Urinary bladder (tissue), 4 donors: ENCODE measurements at places on chromosomes 5 and 9. TPM values are rescaled to one million over a fixed set of nuclear protein-coding genes. Genes with fewer than 3 reads are reported as not detected.

DNA sequence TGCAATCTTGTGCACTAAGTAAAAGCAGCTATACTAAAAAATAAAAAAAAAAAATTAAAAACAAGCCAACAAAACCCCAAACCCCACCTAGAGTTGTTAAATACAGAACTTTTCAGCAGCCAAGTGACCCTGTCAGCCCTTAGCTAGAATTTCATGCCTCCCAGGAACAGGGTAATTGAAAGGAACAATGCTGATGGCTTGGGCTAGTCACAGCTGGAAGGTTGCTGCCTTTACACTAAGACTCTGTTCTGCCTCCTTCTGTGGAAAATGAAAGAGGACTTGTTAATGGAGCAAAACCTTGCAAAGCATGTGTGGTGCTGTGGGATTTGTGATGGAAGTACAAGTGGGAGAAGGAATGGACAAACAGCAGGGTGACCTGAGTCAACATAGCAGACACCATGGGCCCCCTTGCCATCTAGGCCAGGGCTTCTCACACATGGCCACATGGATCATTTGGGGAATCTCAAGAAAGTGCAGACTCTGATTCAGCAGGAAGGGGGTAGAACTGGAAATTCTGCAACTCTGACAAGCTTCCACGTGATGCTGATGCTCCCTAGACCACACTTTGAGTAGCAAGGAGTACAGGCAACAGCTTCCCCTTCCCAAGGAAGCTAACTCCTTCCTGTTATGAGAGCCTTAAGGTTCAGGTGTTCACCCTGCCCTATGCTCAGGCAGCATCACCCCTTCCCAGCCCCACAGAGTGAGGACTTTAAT, 14.9 kb upstream of the TMEM252 start:
- DNase-seq = no peak

DNA sequence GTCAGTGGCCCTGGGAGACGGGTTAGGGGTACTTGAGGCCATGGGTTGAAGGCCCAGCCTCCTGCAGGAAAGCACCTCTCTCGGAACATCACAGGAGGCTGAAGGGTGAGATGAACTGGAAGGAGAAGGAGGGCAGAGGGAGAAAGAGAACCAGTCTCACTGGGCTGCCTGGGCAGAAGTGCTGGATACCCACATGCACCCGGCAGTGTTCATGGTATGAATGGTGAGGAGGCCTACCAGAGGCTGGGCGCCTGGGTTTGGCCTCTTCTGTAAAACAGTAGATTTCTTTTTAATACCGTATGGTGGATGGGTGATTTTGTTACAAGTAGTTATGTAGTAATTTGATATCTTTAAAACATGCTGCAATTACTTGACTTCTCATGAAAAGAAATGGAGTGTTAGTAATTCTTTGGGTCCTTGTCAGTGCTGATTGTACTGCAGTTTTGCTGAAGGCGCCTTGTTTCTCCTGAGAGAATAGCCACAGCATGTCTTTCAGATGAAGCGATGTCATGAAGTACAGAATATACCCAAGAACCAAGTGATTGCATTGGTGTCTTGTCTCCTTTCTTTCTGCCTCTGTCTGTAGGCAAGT, 258.6 kb downstream of the FANCC start:
- DNase-seq = no peak

The HACD4 gene
- 3.8 TPM for polyA plus RNA-seq

- no peak for DNase-seq
These were observed 566.0 kb upstream of the DMAC1 start for GRCh38 chr9:8365466-8366160.

DNA sequence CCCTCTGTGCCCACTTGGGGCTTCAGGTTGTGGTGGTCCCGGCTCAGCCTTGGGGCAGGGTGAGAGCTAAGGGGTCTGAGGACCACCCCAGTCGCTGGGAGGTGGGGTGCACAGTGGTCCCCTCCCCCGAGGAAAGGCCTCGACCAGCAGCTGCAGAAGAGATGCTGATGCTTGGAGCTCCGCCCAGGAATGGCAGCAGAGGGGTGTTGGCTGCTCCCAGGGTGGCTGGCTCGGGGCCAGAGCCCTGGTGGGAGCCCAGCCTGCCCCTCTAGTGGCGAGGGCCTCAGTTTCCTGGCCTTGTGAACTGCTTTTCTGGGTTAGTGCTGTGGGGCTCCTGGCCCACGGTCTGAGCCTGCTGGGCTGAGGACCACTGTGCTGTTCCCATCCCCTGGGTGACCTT, 1.2 kb downstream of the DIPK1B start:
- DNase-seq = no peak

The KCNV2 gene
- not detected for polyA plus RNA-seq

The PCDHGB7 gene
- polyA plus RNA-seq = 11.7 TPM

The S1PR3 gene
- polyA plus RNA-seq = 47.4 TPM

GRCh38 chr5:118553662-118554061, 434.7 kb downstream of the DTWD2 start:
- no peak for DNase-seq

DNA sequence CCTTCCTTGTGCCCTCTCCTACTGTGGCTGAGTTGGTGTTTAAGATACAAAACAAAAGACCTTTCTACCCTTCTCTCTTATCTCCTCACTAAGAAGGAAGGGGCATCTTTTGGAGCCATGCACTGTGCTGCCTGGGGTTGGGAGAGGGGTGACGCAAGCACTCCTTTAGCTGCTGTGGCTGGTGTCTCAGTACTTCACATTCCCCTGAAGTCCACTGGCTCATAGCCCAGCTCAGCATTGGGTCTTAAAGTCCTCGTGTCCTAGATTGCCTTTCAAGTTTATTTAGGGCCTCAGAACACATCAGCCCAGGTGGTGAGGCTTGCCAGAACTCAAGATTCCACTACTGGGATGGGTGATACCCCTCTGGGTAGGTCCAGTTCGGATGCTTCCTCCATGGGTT, 325.9 kb upstream of the CYLC2 start:
- DNase-seq = no peak

DNA sequence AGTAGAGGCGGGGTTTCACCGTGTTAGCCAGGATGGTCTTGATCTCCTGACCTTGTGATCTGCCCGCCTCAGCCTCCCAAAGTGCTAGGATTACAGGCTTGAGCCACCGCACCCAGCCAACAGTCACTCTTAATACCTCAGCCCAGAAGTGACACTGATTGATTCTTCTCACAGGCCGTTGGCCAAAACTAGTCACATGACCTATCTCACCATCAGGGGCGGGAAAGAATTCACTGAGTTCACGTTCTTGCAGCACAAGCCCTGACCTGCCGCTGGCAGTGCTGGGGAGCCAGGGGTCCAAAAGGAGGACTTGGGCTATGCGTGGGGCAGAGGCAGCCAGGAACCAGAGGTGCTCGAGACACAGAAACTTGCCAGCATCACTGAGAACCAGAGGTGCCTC, 55.0 kb upstream of the CPLX2 start:
- DNase-seq = no peak

DNA sequence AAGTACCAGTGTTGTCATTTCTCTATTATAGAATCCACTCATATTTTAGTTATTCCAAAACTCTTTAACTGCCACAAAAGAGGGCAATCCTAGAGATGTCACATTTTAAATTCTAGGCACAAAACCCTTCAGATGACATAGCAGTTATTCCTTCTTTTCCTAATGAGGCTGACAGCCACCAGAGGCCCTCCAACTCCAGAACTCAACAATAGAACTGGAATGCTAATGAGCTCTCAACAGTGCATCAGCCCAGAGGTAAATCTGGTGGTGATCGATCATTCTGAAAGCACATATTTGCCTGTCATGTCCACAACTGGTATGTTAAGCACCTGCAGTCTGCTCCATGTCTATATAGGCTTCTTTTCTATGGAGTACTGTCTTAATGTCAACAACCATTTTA, 40.2 kb upstream of the RAB3C start:
- DNase-seq = no peak

GRCh38 chr5:123059455-123059854, 22.9 kb upstream of the PPIC start:
- no peak for DNase-seq

GRCh38 chr5:154333016-154333415, 112.8 kb upstream of the SAP30L start:
- no peak for DNase-seq

- no peak for DNase-seq
These were observed 448.0 kb downstream of the SPOCK1 start for GRCh38 chr5:137051161-137051560.

- DNase-seq = no peak
These were observed 68.9 kb downstream of the PRDM6 start for GRCh38 chr5:123157791-123158581.

GRCh38 chr9:20702570-20702969, 18.5 kb downstream of the FOCAD start:
- DNase-seq = no peak

GRCh38 chr9:34541540-34541939, 18.8 kb upstream of the ENHO start:
- DNase-seq = no peak

DNA sequence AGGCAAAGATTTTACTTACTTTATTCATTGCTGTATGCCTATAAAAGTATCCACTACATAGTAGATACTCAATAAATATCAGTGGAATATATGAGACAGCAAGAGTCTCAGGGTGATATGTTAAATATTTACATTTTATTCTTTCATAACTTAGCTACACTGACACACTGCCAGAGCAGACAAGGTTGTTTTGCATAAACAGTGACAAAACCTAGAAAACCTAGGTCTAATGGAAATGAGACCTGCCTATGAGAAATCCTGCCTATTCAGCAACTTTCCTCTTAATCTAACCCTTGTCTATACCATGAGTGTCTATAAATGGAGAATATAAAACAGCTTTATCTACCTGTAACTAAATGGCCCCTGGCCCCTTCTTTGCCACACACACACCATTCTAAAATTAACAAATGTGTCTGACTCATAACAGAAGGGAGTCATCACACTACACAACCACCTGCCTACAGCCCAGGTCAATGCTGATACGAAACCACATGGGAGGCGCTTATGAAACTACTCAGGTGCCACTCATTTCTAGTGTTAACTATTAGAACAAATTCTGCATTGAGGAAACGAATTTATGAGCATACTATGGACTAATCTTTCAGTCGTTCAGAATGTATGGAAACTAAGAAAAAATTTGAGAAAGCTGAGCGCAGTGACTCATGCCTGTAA, 60.3 kb downstream of the UBAP2 start:
- DNase-seq = no peak

The GRM6 gene
- not detected for polyA plus RNA-seq

- peak; percentile 70 for DNase-seq
These were observed 76.1 kb downstream of the TLE1 start for GRCh38 chr9:81613002-81613812.

The PRUNE2 gene
- 181 TPM for polyA plus RNA-seq

- DNase-seq = no peak
These were observed 35.8 kb upstream of the FER start for GRCh38 chr5:108711898-108712297.

- no peak for DNase-seq
These were observed 213.6 kb downstream of the AGTPBP1 start for GRCh38 chr9:85528142-85528541.

- DNase-seq = no peak
These were observed 54.8 kb upstream of the ADAMTS2 start for GRCh38 chr5:179400020-179400419.

DNA sequence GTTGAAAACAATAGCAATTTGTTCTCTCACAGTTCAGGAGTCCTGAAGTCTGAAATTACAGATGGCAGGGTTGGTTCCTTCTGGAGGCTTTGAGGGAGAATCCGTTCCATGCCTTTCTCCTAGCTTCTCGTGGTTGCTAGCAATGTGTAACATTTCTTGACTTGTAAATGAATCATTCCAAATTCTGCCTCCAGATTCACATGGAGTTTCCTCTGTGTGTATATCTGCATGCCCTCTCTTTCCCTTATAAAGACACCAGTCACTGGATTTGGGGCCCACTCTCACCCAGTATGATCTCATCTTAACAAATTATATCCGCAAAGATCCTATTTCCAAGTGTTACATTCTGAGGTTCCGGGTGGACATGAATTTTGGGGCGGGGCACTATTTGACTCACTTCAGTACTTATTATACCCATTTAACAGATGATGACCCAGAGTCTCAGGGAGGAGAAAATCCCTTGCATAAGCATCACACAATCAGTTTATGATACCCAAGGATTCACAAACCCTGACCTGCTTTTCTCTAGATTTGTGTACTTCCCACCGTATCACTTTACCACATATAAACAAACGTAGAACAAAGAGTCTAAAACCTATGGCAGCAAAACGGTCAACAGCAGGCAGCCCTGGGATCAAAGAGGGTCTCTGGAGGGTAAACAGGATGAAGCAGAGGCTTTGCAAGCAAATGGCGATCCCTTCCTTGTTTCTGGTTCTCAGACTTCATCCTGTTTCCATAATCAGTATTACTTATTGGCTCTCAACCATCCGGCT, 93.7 kb downstream of the C9orf152 start:
- DNase-seq = no peak

GRCh38 chr5:181039931-181040630, at the start of gene BTNL9:
TSS of gene BTNL9 (plus strand) at chr5:181040266. CDS start at chr5:181045490, 5,224 bp downstream.
- no peak for DNase-seq

DNA sequence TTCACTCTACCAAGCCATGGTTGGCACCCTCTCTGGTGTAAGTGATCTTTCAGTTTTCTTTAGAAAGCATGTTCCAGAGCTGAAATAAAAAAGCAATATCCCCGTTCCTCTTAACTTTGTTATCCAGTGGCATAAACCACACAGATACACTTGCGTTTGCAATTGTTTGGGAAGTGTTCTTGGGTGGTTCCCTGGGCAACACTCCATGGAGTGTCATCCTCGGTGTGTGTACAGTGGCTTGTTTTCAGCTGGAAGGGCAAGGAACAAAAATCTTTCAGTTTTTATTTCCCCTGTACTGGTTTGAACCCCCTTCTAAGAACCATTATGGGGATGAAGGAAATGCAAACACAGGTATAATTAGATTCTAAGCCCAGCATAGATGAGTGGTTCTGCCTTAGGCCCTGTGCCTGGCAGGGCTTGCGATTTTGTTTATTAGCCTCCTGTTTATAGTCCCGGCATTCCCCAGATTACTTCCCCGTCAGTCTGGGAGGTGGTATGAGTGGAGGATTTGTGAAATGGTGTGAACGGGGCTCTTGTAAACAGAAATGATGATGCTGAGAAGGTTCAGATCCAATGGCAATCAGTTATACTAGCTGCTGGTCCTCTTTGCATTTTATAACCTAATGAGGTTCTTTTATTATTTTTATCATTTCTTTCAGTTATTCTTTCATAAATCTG, 76.0 kb upstream of the CD180 start:
- DNase-seq = no peak

GRCh38 chr9:106286249-106286648, 576.7 kb upstream of the ZNF462 start:
- DNase-seq = peak; percentile 31

- DNase-seq = no peak
These were observed 128.1 kb downstream of the MYO10 start for GRCh38 chr5:16808021-16808420.

The LRRC8A gene
- 62.3 TPM for polyA plus RNA-seq

DNA sequence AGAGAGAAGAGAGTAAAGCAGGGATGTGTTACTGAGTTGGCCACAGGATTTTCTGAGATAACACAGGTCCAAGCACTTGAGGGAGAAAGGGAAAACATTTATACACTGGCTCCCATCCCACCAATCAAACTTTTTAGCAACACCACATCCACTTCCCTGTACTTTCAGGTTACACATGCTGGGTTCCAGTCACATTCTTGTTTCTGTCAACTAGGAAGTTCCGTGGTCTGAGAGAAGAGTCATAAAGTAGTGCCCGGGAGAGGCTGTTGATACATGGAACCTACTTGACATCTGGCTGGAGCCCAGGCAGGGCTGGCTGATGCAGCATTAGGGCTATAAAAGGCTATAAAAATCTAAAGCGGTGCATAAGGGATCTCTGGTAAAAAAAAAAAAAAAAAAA, 473.9 kb upstream of the COX7C start:
- DNase-seq = no peak

- no peak for DNase-seq
These were observed 1398.3 kb upstream of the CDH6 start for GRCh38 chr5:29795096-29795652.

GRCh38 chr5:82851471-82851870, 225.7 kb downstream of the TMEM167A start:
- DNase-seq = no peak
